SHP77 treated with DMSO at 0.1 percent for 48 hours (cell line): ENCODE measurements at places on chromosomes 2 and 18.

GRCh38 chr18:23573626-23574431, 12.5 kb downstream of the NPC1 start:
- no peak for DNase-seq

DNA sequence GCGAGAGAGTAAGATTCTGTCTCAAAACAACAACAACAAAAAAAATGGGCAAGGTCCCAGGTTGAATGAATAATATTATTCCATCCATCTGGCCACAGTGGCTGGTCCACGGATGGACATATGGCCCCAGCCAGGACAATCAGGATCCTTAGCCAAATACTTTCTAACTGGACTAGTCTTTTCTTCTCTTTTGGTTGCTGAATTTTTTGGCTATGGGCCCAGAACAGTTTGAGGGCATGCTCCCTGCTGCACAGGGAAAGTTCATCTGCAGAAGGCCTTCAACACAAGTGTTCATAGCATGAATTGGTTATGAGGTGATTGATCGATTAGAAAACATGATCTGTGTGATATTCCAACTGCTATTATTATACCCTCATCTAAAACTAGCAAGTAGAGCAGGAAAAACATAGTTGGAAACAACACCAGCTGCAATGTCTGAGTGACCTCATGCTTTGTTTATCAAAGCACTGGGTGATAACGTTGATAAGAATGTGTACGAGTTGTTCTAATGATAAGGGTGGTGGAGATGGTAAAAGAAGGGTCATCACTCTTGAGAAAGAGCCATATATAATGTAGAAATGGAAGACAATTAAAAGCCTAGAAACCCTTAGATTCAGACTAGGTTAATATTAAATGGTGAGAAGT, 47.8 kb upstream of the RNF103 start:
- DNase-seq: no peak

GRCh38 chr18:8841781-8842485, 136.6 kb downstream of the MTCL1 start:
- DNase-seq: no peak

DNA sequence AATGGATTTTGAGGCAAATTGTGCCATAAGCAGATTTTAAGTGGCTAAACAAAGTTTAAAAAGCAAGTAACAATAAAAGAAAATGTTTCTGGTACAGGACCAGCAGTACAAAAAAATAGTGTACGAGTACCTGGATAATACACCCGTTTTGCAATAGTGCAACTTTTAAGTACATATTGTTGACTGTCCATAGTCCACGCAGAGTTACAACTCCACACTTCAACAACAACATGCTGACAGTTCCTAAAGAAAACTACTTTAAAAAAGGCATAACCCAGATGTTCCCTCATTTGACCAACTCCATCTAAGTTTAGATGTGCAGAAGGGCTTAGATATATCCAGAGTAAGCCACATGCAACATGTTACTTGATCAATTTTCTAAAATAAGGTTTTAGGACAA, 5.1 kb upstream of the STPG4 start:
- DNase-seq: no peak

DNA sequence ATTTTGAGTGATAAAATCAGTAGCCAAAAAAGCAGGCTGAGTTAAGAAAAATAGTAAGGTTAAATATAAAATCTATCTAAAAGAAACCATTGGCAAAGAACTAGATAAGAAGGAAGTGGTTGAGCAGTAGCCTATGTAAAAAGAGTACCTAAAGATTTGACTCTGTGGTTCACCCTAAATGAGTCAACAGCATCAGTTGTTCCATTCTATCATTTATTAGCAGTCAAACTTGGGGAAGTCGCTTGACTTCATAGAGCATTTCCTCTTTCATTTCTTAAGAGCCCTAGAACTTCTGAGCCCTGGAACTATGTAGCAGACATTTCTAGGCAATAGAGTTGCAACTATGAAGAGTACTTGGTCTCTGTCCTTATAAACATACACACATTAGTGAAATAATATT, 381.7 kb downstream of the NUP35 start:
- no peak for DNase-seq

GRCh38 chr2:12762976-12763375, 46.2 kb downstream of the TRIB2 start:
- DNase-seq: no peak

GRCh38 chr2:12488352-12489318, 228.1 kb upstream of the TRIB2 start:
- no peak for DNase-seq

DNA sequence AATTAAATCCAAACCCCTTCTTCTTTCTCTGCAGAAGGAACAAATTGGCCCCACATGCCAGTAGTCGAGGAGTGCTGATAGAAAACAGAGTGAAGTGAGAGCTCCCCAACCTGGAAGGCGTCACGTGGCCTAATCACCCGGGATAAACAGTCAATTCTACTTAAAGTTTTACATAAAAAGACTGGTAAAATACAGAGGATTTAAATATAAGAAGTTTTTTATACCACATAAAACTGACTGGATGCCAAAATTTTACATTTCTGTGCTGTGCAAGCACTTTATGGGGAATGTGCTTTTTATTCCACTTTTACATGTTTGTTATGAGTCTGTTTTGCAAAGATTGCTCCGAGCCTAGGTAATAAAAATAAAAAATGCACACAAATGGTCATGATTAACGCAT, 1586.8 kb upstream of the ACVR2A start:
- DNase-seq: no peak

DNA sequence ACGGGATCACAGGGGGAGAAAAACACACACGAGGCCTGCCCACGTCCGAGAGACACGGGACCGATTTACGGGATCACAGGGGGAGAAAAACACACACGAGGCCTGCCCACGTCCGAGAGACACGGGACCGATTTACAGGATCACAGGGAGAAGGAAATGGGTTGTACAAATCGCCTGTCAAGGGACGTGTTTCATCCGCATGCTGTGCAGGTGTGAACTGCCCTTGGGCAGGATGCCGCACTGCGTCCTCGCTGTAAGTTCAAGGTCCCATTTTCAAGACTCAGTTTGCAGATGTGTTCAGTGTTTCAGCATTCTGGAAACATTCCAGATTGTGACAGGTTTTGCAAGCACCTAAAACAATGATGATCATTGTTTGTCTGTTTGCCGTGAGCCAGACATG, 2.3 kb upstream of the KCNG2 start:
- no peak for DNase-seq

GRCh38 chr2:168245074-168245825, 2.1 kb downstream of the STK39 start:
- no peak for DNase-seq

GRCh38 chr2:238879043-238879442, 31.2 kb downstream of the TWIST2 start:
- DNase-seq: no peak
